NCI-H2029 (cell line): ENCODE measurements at places on chromosomes 5 and 9.
A peak's percentile ranks its signal among the peaks of the same experiment; 100 is the strongest.

DNA sequence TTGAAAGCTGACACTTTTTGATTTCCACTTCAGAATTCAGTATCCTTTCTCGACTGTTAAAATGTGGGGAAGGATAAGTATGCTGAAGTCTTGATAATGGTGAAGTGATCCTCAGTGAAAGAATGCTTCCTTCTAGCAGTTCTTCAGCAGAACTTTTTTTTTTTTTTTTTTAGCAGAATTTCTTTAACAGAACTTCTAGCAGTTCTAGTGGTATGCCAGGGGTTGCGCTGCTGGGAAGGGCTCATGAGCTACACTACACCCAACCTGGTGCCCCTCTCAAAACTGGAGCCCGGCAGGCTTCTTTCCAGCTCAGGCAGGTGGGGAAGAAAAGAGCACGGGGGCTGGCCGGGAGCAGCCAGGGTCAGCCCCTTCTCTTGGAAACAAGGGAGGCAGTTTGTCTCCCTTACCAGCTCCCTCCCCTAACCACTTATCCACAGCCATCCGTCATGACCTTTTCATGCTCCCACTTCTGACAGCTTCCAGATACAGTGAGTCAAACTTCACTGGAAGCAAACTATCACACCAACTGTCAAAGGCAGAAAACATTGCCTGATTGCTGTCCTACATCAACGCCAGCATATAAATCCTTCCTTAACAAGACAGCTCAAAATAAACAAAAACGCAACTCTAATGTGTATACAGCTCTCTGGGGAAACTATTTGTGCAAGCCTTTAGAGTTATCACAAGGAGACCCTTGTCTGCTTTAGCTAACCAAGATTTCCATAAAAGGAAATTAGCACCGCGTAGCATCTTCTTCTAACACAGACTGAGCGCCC lies 211.5 kb downstream of the GAPVD1 start:
- peak; percentile 8 for DNase-seq

- no peak for DNase-seq
Measured at GRCh38 chr9:18849270-18849669, 183.7 kb downstream of the SAXO1 start.

GRCh38 chr9:121499427-121500164 lies at the start of gene GGTA1:
Gene GGTA1, minus strand, starts transcription at chr9:121499844. Its CDS starts 31,922 bp downstream, at chr9:121467922.
- peak; percentile 34 for DNase-seq

DNA sequence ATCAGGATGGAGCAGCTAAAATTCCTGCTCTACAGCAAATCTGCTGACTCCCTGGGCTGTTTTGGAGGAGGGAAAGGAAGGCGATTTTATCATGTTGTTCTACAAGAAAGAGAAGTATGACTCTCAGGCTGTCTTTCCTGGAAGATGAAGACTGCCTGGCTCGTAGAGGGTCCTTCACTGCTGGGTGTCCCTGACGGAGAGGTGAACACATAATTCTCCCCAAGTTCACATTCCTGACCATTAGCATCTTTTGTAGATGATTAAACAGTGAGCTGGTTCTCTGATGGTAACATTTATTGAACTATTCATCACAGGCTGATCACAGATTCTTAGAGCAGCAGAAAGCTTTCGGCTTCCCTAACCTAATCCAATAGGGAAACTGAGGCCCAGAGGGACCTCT lies 212.4 kb upstream of the GLRA1 start:
- DNase-seq: no peak
